Cortex of kidney (tissue), 1 donor: ENCODE measurements at places on chromosomes 16 and 17.

DNA sequence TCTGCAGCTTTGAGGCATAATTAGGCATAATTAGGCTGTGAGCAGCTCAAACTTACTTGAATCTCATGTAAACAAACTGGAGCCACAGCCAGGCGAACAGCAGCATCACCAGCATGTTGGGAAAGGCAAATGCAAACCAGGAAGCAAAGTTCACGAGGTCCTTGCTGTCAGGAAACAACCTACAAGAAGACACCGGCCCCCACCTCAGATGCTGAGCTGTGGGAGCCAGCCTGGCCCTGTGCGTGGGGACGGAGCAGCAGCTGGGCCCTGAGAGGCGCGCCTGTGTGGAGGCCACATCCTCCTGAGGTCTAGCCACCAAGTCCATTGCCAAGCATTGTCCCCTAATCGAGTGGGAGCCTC, 12.2 kb downstream of the SLC13A5 start:
- no peak for DNase-seq

- DNase-seq = no peak
Measured at GRCh38 chr16:20846030-20846429, 39.7 kb downstream of the REXO5 start.

DNA sequence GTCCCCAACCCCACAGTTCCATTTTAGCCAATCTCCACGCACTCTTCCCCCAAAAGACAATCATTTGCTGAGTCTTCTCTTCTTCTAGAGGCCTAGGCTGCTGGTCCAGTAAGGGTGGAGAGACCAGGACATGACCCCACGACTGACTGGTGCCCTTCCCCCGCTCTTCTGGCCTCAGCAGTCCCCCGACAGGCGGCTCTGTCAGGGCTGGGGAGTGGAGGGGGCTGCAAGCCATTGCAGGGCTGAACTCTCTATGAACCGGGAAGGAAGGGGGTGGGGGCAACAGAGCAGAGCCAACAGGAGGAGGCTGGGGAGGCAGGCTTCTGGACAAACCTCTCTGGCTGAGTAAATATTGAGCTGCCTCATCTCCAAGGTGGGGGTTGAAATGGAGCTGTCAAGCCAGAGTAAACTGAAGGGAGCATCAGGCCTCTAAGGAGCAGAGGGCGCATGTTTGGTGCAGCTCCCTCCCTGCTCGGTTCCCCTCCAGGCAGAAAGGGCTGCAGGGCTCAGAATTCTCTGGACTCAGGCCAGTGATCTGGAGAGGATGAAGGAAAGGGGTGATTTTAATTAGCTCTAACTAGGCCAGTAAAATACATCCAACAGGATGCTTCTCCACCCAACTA, 8.7 kb downstream of the HOXB1 start:
- DNase-seq = no peak

- DNase-seq = no peak
Measured at GRCh38 chr16:15605839-15606517, 37.0 kb downstream of the MARF1 start.
